ENCODE measurements at places on chromosomes 2 and 18.
A peak's percentile ranks its signal among the peaks of the same experiment; 100 is the strongest.

- DNase-seq: no peak
Observed at GRCh38 chr2:142502402-142502801, 371.6 kb upstream of the LRP1B start.

DNA sequence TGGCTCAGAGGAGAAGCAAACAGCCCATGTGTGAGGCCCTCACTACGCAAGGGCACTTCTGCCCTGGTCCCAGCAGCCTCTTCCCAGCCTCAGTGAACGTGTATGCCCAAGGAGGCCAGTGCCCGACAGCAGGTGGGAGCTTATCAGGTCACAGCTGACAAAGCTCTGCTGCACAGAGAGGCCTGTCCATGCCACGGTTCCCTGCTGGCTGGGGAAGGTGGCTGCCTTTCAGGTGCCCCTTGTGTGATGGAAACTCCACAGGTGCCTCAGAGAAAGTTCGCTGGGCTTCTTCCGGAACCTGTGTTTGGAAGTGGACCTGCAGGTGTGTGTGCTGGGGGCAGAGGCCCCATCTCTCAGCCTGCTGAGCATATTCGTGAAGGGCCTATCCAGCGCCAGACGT, 47.3 kb downstream of the EDAR start:
- DNase-seq: no peak

DNA sequence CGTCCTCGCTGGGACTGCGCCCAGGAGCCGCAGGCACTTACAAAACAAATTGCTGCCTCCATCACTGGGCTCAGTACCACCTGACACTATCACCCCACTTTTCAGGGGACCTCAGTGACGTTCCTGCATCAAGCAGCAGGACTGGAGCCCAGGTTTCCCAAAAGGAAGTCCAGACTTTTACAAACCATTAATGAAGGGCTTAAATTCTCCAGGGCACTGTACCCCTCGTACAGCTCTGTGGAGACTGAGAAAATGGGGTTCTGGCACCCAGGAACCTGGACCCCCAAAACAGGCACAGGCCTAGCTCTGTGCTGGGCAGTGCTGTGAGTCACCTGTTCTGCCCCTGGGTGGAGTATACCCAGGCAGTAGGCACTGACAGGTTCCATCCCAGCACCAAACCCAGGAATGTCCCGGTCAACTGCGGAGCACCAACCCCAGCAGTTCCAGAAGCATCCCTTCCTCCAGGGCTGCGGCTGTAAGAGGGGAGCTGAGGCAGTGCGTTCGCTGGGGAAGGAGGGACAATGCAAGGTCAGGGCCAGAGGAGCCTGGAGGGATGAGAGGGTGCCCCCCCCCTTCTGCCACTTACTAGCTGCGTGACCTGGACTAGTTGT, 24.6 kb upstream of the NOTO start:
- no peak for DNase-seq

GRCh38 chr2:198309673-198310280, 505.4 kb downstream of the PLCL1 start:
- no peak for DNase-seq

GRCh38 chr2:44679584-44679983, 261.9 kb upstream of the SIX3 start:
- DNase-seq: no peak

- no peak for DNase-seq
Observed at GRCh38 chr2:80459028-80459427, 154.5 kb upstream of the LRRTM1 start.

DNA sequence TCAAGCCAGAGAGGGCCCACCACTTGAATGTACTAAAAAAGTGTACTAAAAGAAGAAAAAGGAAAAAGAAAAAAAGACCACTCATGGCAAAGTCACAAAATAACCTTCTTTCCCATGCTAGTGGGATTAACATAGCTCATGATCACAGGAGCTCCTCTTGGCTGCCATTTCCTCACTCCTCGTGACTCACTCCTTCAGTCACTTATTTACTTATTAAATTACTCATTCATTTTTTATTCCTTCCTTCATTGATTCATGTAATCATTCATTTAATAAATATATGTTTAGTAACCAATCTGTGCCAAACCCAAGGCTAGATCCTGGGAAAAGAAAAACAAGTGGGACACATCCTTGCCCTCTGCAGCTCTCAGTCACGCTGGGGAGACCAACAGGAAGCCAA, 300.5 kb downstream of the INSIG2 start:
- no peak for DNase-seq

GRCh38 chr18:42094875-42095274, 139.8 kb downstream of the PIK3C3 start:
- no peak for DNase-seq

DNA sequence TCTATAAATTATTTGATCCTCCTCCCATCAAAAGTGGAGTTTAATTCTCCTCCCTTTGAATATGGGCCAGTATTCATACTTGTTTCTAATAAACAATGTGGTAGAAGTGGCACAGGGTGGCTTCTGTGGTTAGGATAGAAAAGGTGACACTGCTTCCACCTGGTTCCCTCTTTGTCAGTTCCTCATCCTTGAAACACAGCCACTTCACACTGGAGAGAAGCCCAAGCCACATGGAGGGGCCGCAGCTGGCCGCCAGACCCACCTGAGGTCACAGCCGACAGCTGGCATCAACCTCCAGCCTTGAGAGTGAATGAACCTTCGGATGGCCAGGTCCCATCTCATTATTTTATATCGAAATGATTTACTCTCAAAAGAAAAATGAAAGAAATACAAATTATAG, 27.5 kb upstream of the SLC66A3 start:
- DNase-seq: peak; percentile 46

- DNase-seq: no peak
Observed at GRCh38 chr2:147223553-147224060, 621.2 kb upstream of the ACVR2A start.

- no peak for DNase-seq
Observed at GRCh38 chr2:32745191-32745590, 117.3 kb downstream of the TTC27 start.

DNA sequence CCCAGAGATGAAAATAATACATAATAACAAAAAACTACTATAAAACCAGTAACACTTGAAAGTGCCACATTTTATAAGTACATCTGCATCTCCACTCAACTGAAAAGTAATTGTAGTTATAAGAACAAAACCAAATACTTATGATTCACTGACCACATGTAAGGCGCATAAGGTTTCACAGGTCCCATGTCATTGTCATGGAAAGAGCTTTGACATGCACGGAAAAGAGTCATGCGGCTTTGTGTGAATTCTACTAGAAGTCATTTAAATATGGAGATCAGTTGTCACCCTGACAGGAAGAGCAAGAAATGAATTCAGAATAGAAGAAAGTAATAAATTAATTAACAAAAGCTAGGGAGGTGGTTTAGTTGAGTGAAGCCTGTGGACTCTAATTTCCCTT, 459.1 kb downstream of the CDH2 start:
- DNase-seq: no peak

- DNase-seq: no peak
Observed at GRCh38 chr2:230457073-230457768, 41.2 kb downstream of the SP100 start.

- no peak for DNase-seq
Observed at GRCh38 chr2:213411582-213412289, 127.5 kb downstream of the SPAG16 start.

DNA sequence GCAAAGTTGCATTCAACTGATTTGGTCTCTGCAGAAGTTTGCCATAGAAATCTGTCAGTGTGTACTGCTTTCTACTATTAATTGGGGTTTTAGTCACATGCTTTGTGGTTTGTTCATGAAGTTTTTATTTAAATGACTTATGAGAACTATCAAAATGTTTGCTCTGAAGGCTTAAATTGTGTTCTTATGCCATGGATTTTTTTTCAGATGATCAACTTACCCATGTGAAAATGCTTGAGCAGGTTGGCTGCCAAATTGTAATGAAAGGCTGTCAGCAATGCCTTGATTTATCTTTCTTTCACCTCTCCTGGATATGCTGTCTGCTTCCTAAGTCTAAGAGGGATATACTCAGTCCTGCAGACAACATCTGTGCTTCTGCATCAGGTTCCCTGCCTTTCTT, 50.7 kb downstream of the FMNL2 start:
- DNase-seq: no peak

DNA sequence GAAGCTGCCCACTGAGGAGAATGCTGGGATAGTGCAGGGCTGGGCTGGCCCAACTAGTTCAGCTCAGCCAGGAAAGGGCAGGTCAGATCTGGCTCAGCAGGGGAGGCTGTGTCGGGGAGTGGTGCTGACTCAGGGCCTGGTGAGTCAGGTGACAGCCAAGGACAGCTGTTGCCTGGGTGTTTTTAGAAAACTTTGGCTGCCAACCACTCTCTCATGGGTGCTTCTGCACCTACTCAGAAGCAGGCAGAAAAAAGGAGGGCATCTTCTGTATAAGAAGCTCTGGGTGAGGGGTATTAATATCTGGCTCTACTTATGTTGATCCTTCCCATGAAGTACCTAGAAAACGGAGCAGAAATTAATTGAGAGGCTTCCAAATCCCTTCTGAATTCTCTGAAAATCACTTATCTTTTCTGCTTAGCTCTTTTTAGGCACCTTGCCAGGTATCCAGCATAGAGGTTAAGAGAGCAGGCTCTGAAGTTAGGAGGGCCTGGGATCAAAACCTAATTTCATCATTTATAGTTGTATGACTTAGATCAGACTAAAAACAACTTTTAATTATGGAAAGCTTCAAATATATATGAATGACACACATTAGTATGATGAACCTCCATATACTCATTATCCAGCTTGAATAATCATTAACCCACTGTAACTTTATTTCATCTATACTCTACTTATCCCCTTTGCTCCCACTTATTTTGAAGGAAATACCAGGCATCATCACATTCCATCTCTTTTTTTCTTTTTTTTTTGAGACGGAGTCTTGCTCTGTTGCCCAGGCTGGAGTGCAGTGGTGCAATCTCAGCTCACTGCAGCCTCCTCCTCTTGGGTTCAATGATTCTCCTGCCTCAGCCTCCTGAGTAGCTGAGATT, 15.5 kb upstream of the RAB10 start:
- peak; percentile 42 for DNase-seq

- DNase-seq: no peak
Observed at GRCh38 chr2:142989273-142990204, 112.1 kb downstream of the KYNU start.

GRCh38 chr18:23493654-23494053, 9.7 kb upstream of the RMC1 start:
- no peak for DNase-seq

DNA sequence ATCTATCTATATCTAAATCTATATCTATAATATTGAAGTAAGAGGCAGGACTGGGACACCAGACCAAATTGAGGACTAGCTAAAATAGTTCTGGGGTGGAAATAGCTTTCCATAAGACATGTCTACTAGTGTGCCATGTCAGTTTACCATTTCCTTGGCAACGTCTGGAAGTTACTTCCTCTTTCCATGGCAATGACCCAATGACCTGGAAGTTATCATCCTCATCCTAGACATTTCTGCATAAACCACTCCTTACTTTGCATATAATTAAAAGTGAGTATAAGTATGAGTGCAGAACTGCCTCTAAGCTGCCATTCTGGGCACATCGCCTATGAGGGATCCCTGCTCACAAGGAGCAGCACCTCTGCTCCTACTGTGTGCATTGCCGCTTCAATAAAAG, 734.0 kb upstream of the GCFC2 start:
- no peak for DNase-seq

DNA sequence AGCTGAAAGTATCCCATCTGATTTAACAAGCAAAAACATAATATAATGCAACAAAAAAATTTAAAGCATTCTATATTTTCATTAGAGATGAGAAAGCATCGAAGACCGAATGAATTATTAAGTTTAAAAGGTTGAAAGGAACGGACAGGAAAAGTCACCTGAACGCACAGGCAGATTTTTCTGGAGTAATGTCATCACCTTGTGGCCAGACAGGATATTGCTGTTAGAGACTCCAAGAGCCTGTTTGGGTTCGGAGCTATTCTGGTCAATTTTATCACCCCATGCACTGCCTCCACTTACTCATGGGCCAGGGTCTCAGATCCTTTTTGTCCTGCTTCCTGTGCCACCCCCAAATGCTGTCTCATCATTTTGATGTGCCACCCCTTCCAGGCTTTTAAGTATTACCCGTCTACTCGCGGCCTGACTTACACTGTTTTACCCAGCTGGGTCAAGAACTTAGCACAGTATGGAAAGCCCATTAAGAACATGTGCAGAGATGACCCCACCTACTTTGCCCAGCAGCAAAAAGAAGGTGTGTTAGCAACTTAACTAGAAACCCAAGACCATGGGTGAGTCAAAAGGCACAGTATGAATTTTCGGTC, 27.3 kb downstream of the GKN2 start:
- no peak for DNase-seq

DNA sequence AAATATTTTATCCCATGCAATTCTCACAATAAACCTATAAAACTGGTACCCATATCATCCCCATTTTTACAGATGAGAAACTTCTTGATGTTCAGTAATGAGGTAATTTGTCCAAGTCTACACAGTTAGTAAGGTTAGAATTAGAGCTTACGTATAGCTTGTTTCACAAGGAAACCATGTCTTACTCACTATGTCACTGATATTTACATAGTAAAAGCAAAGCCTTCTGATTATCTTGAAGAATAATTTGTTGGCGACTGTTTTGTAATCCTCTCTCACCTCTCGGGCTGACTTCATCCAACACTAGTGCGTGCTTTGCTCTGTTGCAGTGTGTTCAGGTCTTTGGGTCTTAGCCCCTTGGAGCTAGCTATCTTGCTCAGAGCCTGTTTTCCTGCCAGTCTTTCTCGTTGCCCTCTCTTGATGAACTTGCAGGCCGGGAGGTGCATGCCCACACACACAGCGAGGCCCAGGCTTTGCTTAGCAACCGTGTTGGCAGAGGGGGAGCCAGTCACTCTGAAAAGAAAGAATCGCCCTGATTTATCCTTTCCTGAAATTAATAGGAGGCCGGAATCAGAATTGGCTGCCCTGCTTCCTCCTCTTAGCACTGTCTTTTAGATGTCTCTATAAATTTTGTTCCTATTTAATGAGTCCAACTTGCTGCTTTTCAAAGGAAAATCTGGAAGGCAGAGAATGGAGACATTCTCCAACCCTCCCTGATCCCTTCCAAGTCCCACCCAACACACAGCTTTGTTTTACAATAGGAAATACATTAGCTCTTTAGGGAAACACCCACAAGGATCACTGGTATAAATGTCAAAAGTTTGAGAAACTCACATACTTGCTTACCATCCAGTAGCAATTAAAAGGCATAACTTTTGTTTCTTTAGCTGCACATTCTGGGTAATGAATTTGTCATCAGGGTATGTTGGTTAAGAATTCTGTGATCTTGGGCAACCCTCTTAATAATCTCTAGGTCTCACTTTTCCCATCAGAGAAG, 97.6 kb upstream of the SEC11C start:
- DNase-seq: no peak

GRCh38 chr2:144683966-144684365, 164.0 kb upstream of the ZEB2 start:
- no peak for DNase-seq

- DNase-seq: no peak
Observed at GRCh38 chr2:118721817-118722551, 125.5 kb downstream of the EN1 start.

DNA sequence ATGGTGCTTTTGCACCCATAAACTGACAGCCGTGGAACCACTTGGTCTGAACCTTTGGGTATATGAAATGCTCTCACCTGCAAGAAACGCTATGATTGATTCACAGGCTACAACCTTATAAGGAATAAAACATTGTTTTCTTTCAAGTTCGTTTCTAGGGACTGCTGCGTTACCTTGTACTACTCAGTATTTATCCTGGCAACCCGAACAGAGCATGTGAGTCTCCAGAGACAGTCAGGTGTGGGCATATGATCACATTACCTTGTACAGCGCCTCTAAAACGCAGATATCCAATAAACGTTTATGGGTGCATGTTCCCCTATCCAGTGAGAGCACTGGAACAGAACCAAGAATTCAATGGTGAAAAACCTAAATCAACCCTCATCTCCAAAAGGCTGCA, 1.7 kb downstream of the CCBE1 start:
- no peak for DNase-seq

GRCh38 chr2:190996338-190996946, 17.5 kb downstream of the STAT1 start:
- DNase-seq: no peak
